A549 (cell line): ENCODE measurements at places on chromosomes 1 and 21.

DNA sequence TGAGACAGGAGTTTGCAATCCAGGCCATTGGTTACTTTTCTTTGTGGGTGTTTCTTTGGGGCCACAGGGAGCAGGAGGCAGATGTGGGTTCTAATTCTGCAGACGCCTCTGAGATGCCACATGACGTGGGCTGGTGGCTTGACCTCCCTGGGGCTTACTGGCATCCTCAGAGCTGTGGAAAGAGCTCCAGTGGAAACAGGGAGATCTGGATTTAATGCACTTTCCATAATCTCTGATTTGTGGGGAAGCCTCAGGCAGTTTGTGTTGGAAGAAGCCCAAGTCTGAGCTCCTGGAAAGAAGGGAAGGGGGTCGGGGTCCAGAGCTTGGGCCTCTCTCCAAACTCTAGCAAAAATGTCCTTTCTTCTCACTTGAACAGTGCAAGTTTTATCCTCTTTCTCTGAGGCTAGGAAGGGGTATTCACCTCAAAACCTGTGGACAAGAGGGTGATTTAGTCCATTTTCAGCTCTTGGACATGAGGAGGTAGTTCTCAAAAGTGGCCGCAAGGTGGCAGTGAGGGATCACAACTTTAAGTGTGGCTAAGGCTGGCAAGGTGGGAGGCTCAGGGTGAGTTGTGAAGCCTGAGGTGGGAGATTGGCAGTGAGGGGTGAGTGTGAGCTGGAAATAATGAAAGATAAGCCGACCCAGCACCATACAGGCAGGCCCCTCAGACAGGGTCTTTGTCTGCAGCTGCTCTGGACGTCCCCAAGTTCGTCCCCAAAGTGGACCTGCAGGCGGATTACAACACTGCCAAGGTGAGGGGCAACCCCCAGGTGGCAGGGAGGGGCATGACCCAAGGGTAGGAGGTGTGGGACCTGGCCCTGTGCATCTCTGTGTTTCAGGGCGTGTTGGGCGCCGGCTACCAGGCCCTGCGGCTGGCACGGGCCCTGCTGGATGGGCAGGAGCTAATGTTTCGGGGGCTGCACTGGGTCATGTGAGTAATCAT lies 9.2 kb downstream of the IKBKE start:
- peak; percentile 91 for DNase-seq

DNA sequence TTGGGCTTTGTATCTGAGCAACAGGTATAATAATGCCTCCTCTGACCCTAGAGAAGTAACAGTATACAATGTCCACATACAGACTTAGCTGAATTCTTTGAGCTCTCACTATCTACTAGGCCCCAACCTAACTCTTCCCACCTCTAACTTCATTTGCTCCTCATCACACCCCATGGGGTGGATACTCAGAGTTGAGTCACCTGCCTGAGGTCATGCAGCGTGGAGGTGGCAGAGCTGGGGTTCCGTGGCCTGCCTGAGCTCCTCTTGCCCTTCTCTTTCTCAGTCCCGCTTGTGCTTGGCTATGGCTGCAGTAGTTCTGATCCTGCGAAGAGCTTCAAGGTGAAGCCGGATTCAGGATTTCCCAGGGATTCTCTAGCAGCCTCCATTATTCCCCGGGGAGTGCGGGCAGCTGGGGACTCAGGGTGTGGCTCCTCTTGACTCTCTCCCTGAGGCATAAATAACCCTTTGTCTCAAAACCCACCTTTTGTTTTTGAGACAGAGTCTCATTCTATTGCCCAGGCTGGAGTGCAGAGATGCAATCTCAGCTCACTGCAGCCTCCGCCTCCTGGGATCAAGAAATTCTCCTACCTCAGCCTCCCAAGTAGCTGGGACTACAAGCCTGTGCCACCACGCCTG lies 29.9 kb upstream of the ACTL8 start:
- DNase-seq: no peak

GRCh38 chr1:58065520-58065919 lies 481.0 kb downstream of the OMA1 start:
- DNase-seq: no peak

DNA sequence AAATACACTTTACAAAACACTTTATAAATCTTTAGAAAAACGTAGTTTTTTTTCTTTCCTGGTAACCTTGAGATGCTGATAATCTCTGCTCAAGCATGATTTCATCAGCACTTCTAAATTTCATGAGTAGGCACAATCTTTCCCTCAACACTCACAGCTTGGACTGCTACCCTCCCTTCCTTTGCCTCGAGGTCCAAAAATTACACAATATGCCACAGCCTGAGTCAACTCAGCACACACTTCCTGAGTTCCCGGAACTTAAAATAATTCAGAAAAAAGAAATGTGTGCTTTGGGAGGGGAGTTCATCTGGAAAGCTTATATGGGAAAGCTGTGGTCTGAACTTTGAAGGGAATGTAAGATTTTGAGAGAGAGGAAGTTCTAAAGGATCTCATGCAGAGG lies 5.9 kb downstream of the CLCA2 start:
- no peak for DNase-seq

GRCh38 chr1:50667272-50667671 lies 244.0 kb upstream of the DMRTA2 start:
- no peak for DNase-seq

DNA sequence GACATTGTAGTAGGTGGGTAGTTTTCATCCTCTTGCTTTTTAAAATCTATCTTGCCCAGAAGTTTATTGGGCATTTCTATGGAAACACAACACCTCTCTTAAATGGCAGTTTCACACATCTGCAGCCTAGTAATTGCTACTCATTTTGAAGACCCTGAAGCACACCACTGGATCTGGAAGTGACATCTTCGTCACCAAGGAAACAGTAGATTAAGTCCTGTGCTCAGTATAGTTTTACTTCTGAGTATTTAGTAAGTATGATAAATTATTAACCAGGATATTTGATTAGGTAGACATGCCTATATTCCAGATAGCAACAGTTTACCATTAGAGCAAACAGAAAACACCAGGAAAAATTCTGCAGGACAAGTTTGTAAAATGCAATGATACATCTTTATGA lies 48.7 kb downstream of the UCK2 start:
- DNase-seq: no peak

DNA sequence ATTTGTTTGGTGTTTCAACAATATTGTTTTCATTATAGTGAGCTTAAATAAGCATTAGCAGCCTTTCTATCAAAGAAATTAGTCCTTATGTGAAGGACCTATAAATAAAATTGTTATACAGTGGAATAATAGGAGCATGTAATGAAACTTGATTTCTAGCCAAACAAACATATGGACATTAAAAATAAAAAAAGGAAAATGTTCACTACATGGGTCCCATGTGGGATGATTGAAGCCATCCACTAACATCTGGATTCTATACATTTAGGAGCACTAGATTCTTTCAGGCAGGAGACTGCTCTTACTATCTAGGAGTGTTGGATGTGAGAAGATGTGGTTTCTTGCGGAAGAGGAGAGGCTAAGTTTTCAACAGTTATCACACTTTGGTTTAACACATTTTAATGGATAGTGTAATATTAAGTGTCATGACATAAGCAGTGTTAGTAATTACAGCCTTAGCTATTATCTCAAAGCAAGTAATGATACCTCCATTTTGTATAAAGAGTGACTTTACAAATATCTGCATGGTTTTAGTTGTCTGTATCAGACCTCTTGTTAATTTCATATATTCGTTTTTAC lies 62.3 kb downstream of the LYPLAL1 start:
- no peak for DNase-seq

GRCh38 chr1:151005729-151006319 lies 878 bp downstream of the MINDY1 start:
- no peak for DNase-seq

- no peak for DNase-seq
Measured at GRCh38 chr1:97632776-97633175, 288.1 kb downstream of the DPYD start.

- no peak for DNase-seq
Measured at GRCh38 chr1:61109158-61109557, 26.8 kb downstream of the NFIA start.

DNA sequence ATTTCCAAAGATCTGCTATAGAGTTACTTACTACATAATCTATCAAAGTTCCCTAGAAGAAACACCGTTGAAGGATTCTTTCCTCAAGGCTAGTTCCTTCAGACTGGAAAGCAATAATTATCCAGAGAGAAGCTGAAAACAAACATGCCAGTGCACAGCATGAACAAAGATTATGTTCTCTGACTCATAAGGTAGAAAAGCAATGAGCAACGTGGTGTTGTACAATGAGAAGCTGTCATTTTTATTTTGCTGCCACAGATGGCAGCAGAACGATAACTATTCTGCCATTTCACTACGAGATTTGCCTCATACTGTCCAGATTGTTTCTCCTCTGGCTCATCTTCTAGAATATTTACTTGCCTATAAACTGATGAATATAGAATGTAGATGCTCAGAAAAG lies 10.7 kb downstream of the EXTL2 start:
- DNase-seq: peak; percentile 10

DNA sequence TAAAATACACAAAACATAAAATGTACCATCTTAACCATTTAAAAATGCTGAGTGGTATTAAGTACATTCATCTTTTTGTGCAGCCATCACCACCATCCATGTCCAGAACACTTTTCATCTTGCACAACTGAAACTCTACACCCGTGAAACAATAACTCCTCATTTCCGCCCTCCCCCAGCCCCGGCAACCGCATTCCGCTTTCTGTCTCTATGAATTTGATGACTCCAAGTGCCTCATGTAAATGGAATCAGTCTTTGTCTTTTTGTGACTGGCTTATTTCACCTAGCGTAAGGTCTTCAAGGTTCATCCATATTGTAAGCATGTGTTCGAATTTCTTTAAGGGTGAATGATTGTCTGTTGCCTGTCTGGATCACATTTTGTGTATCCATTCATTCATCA lies 37.2 kb downstream of the SCCPDH start:
- no peak for DNase-seq

DNA sequence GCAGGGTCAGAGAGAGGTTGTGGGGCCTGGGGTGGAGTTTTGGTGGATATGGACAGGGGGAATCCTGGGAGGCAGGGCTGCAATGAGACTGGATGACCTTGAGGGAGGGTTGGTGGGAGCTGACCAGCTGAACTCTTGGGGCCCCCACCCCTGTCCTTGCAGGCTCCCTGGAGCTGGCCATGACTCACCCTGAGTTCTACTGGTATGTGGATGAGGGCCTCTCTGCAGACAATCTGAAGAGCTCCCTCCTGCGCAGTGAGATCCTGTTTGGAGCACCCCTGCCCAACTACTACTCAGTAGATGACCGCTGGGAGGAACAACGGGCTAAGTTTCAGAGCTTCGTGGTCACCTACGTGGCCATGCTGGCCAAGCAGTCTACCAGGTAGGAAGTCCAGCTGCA lies 23.6 kb downstream of the DISP3 start:
- DNase-seq: no peak
